ENCODE measurements at places on chromosomes 11 and 22. TPM values are rescaled to one million over a fixed set of nuclear protein-coding genes. Genes with fewer than 3 reads are reported as not detected.

The OR4D5 gene
- total RNA-seq, result not detected

The TRIM49D1 gene
- not detected for total RNA-seq

GRCh38 chr11:45560913-45561281, 104.5 kb downstream of the CHST1 start:
- DNase-seq, result no peak

The FGF3 gene
- total RNA-seq, result not detected

- DNase-seq, result peak; percentile 84
Observed at GRCh38 chr11:1825039-1825740, 9.6 kb upstream of the SYT8 start.

DNA sequence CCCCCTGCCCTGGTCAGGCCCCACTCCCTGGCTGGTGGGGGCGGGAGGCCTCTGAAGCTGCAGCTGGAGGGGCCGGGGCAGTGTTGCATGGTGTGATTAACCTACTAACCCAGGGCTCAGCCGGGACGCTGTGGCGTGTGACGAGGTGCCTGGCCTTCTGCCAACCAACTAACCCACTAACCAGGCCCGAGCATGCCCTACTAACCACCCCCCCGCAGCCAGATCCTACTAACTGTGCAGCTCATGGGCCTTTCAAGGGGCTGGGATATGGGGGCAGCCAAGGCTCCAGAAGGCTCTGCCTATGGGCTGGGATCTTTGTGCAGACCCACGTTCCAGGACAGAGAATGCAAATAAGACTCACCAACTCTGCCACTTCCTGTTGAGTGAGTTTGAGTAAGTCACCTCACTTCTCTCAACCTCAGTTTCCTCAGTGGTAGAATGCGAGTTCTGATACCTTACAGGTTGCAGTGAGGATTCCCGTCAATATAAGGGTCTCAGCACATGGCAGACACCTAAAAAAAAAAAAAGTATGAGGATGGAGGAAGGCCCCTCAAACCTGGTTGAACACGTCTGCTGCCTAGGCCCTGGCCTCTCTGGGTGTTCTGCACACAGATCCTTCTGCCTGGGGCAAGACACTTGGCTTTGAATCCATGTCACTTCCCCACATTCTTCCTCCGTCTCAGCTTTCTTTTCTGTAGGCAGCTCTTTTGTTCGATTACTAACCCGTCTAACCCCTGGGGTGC, 14.1 kb downstream of the MIAT start:
- DNase-seq, result no peak

DNA sequence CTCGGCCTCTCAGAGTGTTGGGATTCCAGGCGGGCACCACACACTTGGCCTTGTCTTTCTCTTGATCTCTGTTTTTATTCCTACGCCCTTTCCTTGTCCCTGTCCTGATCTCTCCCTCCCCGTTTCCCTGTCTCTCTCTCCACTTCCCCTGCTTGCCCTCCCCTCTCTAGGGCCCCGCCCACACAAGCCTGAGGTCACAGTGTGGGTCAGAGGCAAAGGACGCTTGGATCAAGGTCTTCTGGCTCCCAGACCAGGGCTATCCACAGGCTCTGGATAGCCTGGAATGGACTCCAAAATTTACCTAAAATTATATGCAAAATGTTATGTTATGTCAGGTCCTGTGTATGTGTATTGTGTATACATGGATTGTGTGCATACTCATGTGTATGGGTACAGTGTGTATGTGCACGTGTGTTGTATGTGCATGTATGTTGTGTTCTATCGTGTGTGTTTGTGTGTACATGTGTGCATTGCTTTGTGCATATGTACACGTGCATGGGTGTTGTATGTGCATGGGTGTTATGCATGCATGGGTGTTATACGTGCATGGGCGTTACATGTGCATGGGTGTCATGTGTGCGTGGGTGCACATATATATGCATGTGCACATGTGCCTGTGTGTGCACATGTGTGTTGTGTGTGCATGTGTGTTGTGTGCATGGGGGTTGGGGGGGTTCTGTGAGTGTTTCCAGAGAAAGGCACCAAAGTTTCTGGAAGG, 38.3 kb downstream of the TP53I11 start:
- DNase-seq, result no peak

DNA sequence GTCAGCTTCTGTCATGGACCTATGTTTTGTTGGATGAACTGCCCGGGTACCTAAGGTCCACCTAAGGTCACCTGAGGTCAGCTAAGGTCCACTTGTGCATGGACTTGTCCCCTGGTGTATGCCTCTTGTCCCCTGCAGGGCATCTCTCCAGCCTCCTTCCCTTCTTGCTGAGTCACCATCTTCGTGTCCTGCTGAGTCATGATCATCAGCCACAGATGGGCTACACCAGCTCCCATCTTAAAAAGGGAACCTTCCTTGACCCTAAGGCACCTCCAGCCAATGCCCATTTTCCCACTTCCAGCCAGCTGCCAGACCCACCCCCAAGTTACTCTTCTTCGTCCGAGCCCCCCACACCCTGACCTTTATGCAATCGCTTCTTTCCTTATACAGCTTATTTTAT, 544.9 kb downstream of the TBC1D22A start:
- DNase-seq, result no peak

- no peak for DNase-seq
Observed at GRCh38 chr11:84319863-84320262, 1033.7 kb upstream of the CCDC90B start.

DNA sequence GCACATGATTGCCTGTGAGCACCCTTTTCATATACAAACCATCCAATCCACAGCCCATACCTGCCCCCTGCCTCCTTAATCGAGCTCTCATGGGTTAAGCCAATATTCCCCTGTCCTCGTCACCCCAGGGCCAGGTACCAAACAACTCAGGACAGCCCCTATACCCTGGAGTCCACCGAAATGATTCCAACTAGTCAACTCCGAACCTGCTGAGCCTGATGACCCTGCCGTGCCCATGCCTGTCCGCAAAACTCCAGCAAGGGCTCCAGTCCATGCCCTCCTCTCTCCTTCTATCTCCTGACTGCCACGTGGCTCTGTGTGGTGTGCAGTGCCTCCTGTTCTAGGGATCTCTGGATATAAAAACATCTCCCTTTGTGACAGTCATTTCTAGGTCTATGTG, 35.5 kb upstream of the SYT13 start:
- DNase-seq, result no peak

GRCh38 chr11:128764424-128765095, 70.7 kb downstream of the FLI1 start:
- no peak for DNase-seq

DNA sequence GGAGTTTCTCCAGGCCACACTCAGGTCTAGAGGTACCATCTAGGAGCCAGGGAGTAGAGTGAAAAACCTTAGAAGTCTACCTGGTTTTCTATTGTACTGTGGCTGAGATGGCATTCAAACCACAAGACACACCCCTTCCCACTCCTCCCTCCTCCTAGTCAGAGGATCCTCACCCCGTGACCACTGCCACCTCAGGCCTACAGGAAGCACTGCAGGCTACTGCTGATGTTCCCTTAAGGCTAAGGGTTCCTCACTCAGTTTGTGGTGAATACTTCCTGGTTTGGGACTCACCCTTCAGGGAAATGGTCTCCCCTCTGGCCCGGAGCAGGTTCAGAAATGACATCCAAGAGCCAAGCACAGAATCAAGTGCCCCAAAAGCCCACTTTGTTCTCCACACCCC, 1293.9 kb downstream of the JRKL start:
- peak; percentile 10 for DNase-seq
